ENCODE measurements at places on chromosomes 6 and 20.
A peak's percentile ranks its signal among the peaks of the same experiment; 100 is the strongest.

DNA sequence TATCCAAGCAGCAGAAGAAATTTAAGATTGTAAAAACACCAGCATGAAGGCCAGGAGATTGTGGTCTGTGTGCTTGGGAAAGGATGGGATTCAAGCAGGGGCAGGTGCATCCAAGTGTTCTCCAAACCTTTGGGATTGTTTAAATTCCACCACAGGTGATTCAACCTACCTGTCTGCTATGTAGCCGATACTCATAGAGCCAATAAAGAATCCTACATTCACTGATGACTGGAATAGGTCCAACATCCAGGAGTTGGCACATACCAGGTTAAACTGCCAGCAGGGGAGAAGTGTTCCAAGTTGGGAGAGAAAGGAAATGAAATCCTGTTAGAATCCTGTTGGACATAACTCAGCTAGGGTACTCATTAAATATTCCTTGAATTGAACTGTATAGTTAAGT lies 2.2 kb downstream of the SLC22A2 start:
- no peak for DNase-seq

DNA sequence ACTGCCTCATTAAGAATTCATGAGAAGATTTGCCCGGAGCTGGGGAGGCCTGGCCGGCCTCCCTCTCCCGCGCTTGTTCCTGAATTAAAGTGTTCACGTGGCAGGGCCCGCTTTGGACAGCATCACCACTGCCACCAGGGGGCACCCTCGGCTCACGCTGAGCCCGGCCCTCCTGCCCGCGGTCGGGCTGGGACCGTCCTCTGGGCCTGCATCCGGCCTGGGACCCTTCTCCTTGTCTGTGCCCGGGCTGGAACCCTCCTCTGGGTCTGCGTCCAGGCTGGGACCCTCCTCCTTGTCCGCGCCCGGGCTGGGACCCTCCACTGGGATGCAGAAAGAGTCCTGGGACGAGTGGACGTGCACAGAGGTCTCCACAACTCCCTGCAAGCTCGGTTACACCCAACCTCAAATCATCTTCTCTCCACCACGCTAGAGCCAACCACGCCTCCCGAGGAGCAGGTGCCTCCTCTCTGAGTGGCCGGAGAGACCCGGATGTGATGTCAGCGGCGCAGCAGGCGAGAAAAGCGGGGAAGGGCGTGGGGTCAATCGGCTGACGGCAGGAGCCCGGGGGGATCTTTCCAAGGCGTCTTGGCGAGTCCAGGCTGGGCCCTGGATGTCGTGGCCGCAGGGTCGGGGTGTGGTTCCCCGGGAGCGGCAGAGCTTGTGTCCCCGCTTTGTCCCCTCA lies 50.9 kb upstream of the DACT2 start:
- peak; percentile 65 for DNase-seq

DNA sequence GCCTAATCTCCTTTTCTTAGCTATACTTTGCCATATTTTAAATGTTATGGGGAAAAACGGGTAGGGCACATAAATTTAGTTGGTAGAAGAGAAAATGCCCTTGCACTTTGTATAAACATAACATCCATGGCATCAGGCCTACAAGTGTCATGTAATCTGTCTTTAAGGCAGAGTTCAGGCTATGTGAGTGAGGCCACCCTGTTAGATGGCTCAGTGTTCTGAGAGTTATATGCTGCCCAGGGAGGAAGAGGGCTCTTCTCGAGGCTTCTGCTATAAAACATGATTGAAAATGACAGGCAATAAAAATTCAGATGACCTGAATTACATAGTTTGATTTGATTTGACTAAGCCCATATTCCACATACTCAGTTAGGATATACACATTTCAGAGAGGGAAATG lies 553.6 kb upstream of the MAP3K7 start:
- DNase-seq = no peak

DNA sequence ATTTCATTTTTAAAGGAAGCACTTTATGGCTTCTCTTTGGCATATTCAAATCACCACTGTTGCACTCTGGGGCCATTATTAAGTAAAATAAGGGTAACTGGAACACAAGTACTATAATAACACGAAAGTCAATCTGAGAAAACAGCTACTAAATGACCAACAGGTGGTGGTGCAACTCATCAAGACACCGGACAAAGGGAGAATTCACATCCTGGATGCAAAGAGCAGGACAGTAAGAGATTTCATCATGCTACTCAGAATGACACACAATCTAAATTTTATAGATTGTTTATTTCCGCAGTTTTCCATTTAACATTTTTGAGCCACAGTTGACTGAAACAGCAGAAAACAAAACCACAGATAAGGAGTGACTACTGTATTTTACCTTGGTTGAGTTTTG lies 27.6 kb upstream of the LY86 start:
- no peak for DNase-seq

DNA sequence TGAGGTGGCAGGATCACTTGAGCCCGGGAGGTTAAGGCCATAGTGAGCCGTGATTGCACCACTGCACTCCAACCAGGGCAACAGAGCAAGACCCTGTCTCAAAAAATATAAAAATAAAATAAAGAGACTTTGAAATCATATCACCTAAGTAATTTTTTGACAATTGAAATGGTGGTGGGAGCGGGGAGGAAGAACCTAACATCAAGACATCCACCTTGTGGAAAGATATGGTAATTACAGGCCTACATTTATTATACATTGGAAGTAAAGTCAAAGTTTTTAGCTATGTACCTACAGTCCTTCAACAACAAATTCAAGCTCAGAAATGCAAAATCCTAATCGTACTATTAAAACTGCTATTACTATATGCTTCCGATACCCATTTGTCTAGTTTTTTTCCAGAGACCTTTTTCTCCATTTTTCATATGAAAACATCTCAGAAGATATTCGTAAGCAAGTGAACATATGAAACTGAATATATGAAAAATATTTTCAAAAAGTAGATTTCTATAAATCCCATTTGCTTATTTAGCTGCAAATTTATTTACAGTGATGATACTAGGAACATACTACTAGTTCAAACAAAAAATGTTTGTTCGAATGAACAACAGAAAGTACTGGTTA lies 83.3 kb downstream of the SYCP2 start:
- DNase-seq = no peak

- no peak for DNase-seq
These were observed 74.3 kb upstream of the VGLL2 start for GRCh38 chr6:117191009-117191408.

GRCh38 chr6:113903666-113904330 lies 46.7 kb downstream of the MARCKS start:
- DNase-seq = no peak

DNA sequence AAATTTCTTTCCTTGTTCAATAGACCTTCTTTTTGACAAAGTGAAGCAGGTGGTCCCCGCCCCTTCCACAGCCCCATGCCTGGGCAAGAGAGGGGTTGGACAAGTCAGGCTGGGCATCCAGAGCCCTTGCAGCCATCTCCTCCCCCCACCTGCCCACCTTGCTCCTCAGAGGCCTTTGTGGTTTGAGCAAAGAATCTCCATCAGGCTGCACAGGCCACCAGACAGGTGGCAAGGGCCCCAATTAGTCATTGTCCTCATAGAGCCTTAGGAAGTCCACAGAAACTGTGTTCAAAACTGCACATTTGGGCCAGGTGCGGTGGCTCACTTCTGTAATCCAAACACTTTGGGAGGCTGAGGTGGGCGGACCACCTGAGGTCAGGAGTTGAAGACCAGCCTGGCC lies 1.5 kb upstream of the MAPK13 start:
- no peak for DNase-seq

GRCh38 chr6:28489366-28490204 lies 26.0 kb downstream of the GPX6 start:
- DNase-seq = peak; percentile 40

DNA sequence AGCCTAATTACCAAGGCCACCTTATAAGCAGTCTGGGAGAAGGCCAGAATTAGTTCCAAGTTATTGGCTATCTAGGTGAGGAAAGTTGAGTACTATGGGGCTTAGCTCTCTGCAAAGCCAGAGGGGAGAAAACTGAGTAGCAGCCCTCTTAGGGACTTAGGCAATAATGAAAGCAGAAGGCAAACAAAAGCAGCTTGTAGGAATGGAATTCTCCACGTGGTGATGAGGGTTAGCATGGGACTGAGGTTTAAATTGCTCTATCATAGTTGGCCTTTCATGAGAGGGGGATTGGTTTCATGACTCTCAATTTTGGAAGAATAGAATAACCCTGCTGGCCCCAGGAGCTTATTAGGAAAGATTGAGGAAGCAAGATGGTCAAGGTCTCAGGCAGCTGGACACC lies 7.0 kb upstream of the UBE2J1 start:
- DNase-seq = no peak

- no peak for DNase-seq
These were observed 1.6 kb upstream of the THBD start for GRCh38 chr20:23050847-23051627.

- no peak for DNase-seq
These were observed 193.7 kb downstream of the EYA2 start for GRCh38 chr20:47088335-47088734.

GRCh38 chr6:112717401-112717800 lies 370.3 kb downstream of the RFPL4B start:
- DNase-seq = no peak

GRCh38 chr6:166938150-166938549 lies 18.2 kb downstream of the RNASET2 start:
- no peak for DNase-seq

DNA sequence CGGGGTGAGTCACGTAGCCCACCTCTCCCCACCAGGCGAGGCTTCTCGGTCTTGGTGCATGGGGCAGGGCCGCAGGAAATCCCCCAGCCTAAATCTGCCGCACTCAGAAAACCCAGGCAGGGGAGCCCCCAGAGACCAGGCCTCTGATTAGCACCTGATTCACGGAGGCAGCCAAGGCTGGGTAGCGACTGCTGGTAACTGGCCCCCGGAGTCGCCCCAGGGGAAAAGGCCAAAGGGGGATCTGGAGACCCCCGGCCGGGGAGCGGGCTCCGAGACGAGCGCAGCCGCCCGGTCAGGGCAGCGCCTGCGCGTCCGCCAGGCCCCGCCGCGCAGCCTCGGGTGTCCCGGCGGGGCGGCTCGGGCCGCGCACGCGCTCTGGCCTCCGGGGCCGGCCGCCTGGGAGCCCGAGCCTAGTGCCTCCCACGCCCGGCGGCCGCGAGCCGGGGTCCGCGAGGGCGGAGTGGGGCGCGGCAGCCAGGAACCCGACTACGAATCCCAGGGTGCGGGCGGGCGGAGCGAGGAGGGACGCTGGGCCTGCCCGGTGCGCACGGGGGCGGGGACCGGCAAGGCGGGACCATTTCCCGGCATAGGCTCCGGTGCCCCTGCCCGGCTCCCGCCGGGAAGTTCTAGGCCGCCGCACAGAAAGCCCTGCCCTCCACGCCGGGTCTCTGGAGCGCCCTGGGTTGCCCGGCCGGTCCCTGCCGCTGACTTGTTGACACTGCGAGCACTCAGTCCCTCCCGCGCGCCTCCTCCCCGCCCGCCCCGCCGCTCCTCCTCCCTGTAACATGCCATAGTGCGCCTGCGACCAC lies at the start of gene DUSP22:
TSS of gene DUSP22 (plus strand) at position 791 of the 809 bp plus-strand sequence. CDS start 53 bp downstream, outside the sequence.
- peak; percentile 78 for DNase-seq

GRCh38 chr20:58459058-58459750 lies 56.0 kb downstream of the APCDD1L start:
- no peak for DNase-seq

DNA sequence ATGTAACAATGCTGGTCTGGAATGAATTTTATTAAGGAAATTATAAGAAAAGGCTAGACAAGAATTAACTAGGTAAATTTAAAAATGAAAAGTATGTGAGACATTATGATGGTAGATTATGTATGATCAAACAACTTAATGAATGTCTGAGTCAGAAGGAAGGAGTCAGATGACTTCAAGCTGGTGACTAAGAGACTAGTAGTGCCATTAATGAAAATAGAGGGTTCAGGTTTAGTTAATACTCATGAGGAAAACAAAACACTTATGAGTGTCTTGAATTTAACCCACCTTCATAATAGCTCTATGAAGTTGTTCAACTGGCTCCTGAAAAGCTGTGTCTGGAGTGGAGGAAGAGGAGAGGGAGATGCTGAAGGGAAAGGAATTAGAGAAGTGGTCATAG lies 256.3 kb downstream of the ADGRB3 start:
- no peak for DNase-seq

DNA sequence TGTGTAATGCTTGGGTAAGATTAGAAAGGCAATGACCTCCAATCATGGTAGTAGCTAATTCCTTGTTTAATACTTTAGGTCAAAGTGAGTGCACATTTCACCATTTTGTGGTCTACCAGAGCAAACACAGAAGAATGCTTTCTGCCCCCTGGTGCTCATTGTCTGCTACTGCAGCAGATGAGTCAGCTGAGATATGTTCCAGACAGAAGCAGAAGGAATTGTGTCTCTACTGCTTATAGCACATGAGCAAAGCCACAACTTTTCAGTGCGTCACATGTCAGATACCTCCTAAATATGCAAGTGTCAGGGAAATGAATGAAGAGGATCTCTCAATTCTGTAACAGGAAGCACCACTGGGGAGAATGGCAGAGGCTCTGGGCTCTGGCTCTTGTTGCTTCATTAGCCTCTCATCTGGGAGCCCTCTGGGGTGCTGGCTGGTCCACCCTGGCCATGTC lies 308.9 kb downstream of the ALDH8A1 start:
- peak; percentile 69 for DNase-seq

GRCh38 chr20:36262440-36262839 lies 26.2 kb downstream of the AAR2 start:
- DNase-seq = no peak

- DNase-seq = peak; percentile 18
These were observed 109.1 kb downstream of the TSHZ2 start for GRCh38 chr20:53080969-53081871.

DNA sequence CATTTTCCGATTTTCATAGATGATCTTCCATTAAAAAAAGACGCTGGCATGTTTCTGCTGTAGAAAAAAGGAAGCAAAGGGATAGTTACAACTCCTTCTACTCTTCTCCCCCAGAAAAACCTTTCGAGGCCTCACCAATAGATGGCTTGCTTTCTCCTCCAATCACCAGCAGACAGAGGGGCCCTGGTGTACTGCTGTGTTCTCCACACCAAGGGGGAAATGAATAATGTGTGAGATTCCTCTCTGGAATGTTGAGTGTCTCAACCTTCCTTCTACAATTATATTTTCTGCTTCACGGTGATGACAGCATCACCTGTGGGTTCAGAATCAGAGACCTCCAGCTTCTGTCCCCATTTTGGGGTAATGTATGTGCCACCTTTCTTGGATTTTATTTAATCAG lies 185.7 kb upstream of the FLRT3 start:
- no peak for DNase-seq

- no peak for DNase-seq
These were observed 5.9 kb downstream of the CNBD2 start for GRCh38 chr20:35974256-35974655.

- no peak for DNase-seq
These were observed 11.0 kb downstream of the SCUBE3 start for GRCh38 chr6:35224720-35225119.
